Aorta (tissue), 5 donors: ENCODE measurements at places on chromosomes 5 and 9. TPM values are rescaled to one million over a fixed set of nuclear protein-coding genes. Genes with fewer than 3 reads are reported as not detected.
A peak's percentile ranks its signal among the peaks of the same experiment; 100 is the strongest.

GRCh38 chr9:72207278-72207677 is 58.0 kb downstream of the GDA start:
- H3K4me1 ChIP-seq = no peaks in the 10 kb centered on the region
- no peak for DNase-seq
- H3K4me3 ChIP-seq = no peak overlapping the region
- no peaks in the 10 kb centered on the region for H3K27me3 ChIP-seq
- no peak overlapping the region for H3K27ac ChIP-seq
- no peaks in the 10 kb centered on the region for H3K36me3 ChIP-seq

DNA sequence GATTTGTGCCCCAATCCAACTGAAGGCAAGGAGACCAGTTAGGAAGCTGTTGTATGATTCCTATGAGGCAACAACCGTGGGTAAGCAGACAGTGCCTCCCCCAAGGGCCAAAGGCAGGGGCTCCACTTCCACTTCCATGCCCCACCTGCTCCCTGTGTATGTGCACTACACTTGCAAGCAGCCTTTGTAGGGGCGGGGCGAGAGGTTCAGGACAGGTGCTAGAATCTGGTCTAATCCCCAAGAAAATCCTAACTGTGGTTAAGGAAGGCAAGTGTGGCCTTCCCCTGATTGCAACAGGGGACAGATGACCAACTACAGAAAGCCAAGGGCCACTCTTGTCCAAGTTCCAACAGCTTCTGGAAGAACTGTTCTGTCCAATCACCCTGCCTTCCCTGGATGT is 41.7 kb downstream of the B4GALT1 start:
- no peak overlapping the region for H3K27ac ChIP-seq
- no peaks in the 10 kb centered on the region for H3K36me3 ChIP-seq
- no peak overlapping the region for H3K4me3 ChIP-seq
- no peaks in the 10 kb centered on the region for H3K27me3 ChIP-seq
- peaks cover 2% of the 10 kb centered on the region for H3K4me1 ChIP-seq

- no peaks in the 10 kb centered on the region for H3K27me3 ChIP-seq
- peaks cover 2% of the 10 kb centered on the region for H3K36me3 ChIP-seq
- no peaks in the 10 kb centered on the region for H3K4me1 ChIP-seq
- no peak overlapping the region for H3K27ac ChIP-seq
- no peak overlapping the region for H3K4me3 ChIP-seq
- peak; percentile 65 for DNase-seq
Measured at GRCh38 chr9:114301798-114302565, 20.9 kb upstream of the ORM1 start.

GRCh38 chr9:74498621-74499095 is 1.5 kb downstream of the RORB start:
- H3K27ac ChIP-seq = no peak overlapping the region
- DNase-seq = no peak
- H3K4me1 ChIP-seq = no peaks in the 10 kb centered on the region
- H3K27me3 ChIP-seq = no peaks in the 10 kb centered on the region

DNA sequence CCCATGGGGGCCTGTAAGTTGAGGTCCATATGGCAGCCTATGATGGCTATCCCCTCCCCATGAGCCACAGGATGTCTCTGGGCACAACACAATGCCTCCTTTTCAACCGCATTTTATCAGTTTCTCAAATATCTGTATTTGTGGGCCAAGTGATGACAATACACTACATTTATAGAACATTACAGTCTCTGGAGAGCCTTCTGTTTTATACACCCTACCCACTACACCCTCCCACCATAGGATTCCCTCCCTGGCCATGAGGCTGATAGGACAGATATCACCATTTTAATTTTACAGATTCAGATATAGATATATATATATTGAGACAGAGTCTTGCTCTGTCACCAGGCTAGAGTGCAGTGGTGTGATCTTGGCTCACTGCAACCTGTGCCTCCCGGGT is 236.8 kb downstream of the ENC1 start:
- no peaks in the 10 kb centered on the region for H3K36me3 ChIP-seq
- H3K27ac ChIP-seq = no peak overlapping the region
- no peaks in the 10 kb centered on the region for H3K4me1 ChIP-seq
- no peaks in the 10 kb centered on the region for H3K27me3 ChIP-seq
- H3K4me3 ChIP-seq = no peak overlapping the region

DNA sequence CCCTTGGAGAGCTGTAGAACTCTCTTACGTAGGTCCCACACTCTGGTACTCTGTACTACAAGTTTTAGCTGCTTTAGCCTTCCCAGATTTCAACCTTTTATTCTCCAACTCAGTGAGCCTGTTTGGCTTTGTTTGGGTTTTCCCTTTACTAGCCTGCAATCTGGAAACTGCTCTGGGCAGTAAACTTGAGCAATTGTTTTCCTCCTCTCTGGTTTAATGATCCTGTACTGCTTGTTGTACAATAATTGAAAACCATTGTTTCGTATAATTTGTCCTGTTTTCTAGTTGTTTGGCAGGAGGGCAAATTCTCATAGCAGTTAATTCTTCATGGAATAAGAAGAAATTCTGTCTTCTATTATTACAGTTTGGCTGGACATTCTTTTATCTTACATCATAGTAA is 62.8 kb upstream of the TLX3 start:
- no peaks in the 10 kb centered on the region for H3K27me3 ChIP-seq
- no peak overlapping the region for H3K27ac ChIP-seq
- H3K4me3 ChIP-seq = no peak overlapping the region

DNA sequence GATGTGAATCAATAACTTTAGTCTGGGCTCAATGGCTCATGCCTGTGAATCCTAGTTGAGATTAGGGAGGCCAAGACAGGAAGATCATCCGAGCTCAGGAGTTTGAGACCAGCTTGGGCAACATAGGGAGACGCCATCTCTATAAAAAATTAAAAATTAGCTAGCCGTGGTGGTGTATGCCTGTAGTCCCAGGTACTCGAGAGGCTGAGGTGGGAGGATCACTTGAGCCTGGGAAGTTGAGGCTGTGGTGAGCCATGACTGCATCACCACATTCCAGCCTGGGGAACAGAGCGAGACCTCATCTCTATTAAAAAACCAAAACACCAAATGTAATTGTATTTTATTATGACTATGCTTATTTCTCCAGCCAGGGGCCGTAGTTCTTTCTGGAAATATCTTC is 69.6 kb upstream of the NR5A1 start:
- H3K4me1 ChIP-seq = no peaks in the 10 kb centered on the region
- H3K27me3 ChIP-seq = no peaks in the 10 kb centered on the region
- H3K36me3 ChIP-seq = no peaks in the 10 kb centered on the region
- no peak for DNase-seq
- H3K4me3 ChIP-seq = no peak overlapping the region

Gene NFIL3
- total RNA-seq = 54.8 TPM

Gene PCDHGB5
- 18.2 TPM for total RNA-seq

DNA sequence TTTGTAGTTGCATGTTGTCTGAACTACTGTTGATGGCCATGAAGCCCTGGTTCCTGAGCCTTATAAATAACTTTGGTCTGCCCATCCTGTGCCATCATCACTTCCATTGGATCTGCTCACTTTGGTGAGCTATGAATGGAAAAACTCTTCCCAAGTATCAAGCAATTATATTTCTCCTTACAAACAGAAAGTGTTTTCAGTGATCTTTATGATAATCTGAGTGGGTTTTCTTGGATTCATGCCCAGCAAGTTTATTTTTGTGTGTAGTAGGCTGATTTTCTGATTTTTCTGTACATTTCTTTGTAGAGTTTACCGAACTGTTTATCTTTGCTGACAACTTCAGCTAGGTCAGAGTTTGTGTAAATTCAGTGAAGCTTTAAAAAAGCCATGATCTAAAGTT is 31.0 kb downstream of the CAMK4 start:
- no peak for DNase-seq
- H3K36me3 ChIP-seq = no peaks in the 10 kb centered on the region
- H3K27ac ChIP-seq = no peak overlapping the region
- H3K4me3 ChIP-seq = no peak overlapping the region
